Mammary epithelial cell (primary cell): ENCODE measurements at places on chromosomes 16 and 17.

DNA sequence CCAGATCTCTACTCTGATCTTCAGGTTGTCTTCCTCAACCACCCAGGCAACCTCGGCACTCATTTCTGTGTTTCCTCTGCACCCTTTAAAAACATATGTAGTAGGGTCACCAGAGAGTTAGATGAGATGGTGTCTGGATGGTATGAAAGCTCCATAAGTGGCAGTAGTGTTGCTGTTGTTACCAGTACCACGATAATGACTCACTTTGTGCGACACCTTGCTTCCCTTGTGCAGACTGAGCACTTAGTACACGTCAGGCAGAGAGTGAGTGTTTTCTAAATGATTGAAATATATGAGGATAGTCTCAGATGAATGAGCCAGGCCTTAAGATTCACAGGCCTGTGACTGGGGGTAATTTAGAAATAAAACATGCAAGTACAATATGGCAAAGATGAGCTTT is 188.7 kb downstream of the MAF start:
- no peak for DNase-seq

DNA sequence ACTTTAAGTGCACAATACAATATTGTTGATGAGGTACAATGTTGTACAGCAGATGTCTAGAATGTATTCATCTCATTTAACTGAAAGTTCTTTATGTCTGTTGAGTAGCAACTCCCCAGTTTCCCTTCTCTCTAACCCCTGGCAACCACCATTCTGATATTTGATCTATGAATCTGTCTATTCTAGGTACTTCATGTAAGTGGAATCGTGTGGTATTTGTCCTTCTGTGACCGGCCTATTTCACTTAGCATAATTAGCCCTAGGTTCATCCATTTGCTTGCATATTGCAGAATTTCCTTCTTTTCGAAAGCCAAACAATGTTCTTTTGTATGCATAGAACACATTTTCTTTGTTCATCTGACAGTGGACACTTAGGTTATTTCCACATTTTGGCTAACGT is 10.8 kb downstream of the RGS9 start:
- DNase-seq = no peak

DNA sequence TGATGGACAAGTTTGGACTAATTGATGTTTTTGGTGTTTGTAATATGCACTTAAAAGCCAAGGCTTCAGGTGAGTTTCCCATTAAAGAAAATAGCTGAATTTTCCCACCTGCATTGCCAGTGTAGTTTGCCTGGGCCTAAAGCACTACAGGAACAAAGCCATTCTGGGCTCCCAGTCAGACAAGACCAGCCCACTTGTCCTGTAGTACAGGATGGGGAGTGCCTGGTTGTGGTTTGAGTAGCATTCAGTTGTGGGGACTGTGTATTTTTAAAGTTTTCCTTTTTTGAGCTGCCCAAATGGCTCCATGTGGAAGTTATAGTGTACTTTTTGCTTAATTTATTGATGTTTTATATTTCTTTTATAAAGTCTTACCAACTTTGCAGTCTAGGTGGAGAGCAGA is 91.7 kb downstream of the TANGO6 start:
- no peak for DNase-seq

- peak; percentile 47 for DNase-seq
Measured at GRCh38 chr16:88785106-88785924, at the start of gene PIEZO1. PIEZO1 (minus strand) TSS chr16:88785220; CDS start chr16:88784964, 256 bp downstream.

DNA sequence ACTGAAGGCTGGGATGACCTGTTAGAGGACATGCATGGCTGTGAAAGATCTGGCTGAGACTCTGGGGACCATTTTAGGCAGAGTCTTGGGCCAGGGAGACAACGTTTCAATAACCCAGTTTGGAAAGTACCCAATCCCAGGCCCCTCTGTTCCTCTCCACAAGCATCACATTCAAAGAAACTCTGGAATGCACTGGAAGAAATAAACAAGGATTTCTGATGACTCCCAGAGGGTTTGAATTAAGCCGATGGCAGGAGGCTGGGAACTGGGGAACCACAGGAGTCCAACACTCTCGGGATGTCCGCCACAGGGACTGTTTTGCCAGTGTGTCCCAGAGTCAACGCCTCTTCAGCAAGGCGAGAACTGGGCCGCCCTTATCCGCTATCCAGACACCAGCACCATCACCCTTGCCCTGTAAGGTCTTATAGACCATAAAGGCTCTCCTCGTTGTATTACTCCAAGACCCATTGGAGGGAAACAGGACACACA is 3.3 kb downstream of the PMP22 start:
- DNase-seq = peak; percentile 40

GRCh38 chr17:35390663-35391062 is 17.2 kb upstream of the SLFN11 start:
- no peak for DNase-seq

GRCh38 chr16:75216127-75216526 is 2.7 kb upstream of the CTRB1 start:
- no peak for DNase-seq

GRCh38 chr16:87230571-87230970 is 86.6 kb downstream of the C16orf95 start:
- no peak for DNase-seq

- DNase-seq = no peak
Measured at GRCh38 chr17:31171701-31172100, 76.9 kb downstream of the NF1 start.

DNA sequence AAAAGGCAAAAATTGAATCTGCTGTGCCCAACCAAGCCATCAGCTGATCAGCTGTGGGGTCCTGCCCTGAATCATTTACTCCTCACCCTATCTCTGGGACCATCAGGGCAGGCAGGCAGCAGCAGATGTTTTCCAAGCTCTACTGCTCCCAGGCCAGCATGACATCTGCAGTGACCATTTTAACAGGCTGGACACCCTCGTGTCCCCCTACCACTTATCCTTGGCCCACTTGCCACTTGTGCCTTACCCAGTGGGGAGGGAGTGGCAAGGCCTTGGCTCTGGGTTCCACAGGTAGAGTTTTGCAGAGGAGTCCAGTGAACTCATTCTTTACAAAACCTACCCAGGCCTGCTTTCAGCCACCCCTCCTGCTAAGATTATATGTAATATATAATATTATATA is 12.0 kb upstream of the CA4 start:
- no peak for DNase-seq

- DNase-seq = no peak
Measured at GRCh38 chr17:10316801-10317542, 55.8 kb downstream of the MYH13 start.

GRCh38 chr16:89422527-89422904 is 67.8 kb downstream of the ANKRD11 start:
- DNase-seq = no peak

DNA sequence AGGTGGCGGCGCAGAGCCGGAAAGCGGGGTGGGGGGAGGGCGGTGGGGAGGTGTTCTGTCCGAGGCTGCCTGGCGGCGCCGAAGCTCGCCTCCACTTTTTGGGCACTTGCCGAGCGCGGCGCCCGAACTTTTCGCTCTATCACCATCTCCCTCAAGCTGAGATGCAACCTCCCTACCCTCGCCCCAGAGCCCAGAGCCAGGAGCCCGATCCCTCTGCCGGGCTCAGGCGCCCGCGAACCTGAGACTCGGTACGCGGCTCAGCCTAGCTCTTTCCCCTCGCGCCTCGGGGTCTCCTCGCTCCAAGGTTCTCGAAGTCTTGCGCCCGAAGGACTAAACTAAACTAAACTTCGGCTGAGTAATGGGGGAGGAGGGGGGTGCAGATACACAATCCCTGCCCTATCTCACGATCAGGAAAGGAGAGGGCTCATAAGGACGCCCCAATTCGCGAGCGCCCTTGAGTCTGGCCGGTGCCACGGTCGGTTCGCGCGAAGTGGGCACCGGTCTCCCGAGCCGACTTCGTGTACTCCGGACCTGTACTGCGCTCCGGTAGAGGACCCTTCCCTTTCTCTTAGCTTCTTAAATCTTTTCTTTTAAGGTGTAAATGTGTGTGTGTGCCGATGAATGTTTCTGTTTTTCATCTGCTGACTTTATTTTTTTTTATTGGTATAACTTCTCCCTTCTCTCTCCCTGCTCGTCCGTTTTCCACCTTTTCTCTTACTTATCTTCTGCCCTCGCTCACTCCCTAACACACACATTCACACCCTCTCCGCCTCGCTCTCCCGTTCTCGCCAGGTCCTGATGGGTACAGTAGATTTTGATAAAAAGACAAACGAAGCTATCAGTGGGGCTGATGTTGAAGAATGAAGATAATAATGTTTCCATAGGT is 1.9 kb upstream of the SALL1 start:
- no peak for DNase-seq

- DNase-seq = no peak
Measured at GRCh38 chr17:19306160-19307111, 56.1 kb downstream of the B9D1 start.

- no peak for DNase-seq
Measured at GRCh38 chr16:12415072-12415471, 388.6 kb downstream of the CPPED1 start.

GRCh38 chr17:33373273-33373672 is 80.2 kb upstream of the ASIC2 start:
- DNase-seq = no peak

GRCh38 chr17:4142107-4142900 is 526 bp downstream of the ZZEF1 start:
- no peak for DNase-seq

GRCh38 chr16:20871941-20872815 is 28.0 kb downstream of the DCUN1D3 start:
- no peak for DNase-seq
